ENCODE measurements at places on chromosomes 12 and 14.

GRCh38 chr12:116969615-116970585, 59.1 kb downstream of the FBXW8 start:
- no peak for DNase-seq

DNA sequence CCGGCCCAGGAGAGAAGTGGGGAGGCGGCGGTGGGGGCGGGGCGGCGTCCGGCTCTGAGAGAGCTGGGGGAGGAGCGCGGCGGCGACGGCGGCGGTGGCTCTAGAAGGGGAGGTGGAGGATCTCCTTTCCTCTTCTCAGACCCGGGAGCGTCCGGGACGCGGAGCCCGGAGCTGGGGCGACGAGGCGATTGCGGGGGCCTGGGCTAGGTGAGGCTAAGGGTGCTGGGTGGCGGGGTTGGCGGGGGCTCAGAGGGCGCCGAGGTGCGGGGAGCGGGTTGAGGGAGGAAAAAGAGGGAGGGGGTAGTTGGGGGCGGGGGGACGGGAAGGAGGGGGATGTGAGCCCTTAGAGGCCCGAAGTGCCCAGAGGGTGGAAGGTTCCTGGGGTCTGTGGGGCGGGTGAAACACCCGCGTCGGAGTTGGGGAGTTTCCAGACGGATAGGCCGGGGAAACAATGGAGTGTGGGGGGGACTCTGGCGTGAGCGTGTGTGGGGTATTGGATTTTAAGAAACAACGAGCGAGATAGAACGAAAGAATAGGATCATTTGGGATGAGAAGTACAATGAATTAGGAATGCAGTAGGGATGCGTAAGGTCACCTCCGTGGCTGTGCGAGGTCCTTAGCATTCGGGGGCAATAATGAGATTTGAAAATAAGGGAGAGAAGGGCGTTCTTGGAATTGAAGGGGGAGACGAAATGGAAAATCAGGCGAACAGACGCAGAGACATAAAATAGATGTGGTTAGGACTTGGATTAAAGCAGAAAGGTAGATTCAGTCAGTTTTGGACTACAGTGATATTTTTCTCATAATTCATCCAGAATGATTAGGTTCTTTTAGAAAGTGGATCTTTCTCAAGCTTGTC, at the start of gene SPATS2:
Gene SPATS2, plus strand, starts transcription at position 82 of the 859 bp plus-strand sequence. CDS start 93,551 bp downstream, outside the sequence.
- DNase-seq = no peak

GRCh38 chr12:106455111-106455510, 97.6 kb downstream of the POLR3B start:
- no peak for DNase-seq

DNA sequence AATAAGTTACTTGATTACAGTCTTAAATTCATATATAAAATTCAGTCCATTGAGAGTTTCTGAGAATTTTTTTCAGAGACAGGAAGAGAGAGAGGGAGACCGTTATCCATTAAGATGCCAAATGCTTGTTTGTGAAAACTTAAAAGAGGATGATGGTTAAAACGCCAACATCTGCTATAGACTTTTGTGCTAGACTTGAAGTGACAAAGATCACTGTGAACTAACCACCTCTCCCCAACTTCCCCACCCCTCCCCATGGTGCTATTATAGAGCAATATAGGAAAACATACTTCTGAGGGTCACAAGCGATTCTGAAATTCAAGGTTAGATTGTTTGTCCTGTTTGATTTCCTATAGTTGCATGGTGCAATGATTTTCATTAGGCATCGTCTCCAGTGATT, 440.8 kb downstream of the RMST start:
- DNase-seq = no peak

GRCh38 chr12:98374007-98374406, 141.4 kb upstream of the TMPO start:
- no peak for DNase-seq

- no peak for DNase-seq
These were observed 2.4 kb downstream of the AREL1 start for GRCh38 chr14:74710480-74710879.

All from activated CD4-positive, alpha-beta T cell treated with anti-CD3 and anti-CD28 coated beads for 24 hours (primary cell).